ENCODE measurements at places on chromosomes 7 and 10. TPM values are rescaled to one million over a fixed set of nuclear protein-coding genes. Genes with fewer than 3 reads are reported as not detected.
A peak's percentile ranks its signal among the peaks of the same experiment; 100 is the strongest.

- H3K27ac ChIP-seq: no peak overlapping the region
- H3K4me1 ChIP-seq: peaks cover 4% of the 10 kb centered on the region
- no peaks in the 10 kb centered on the region for H3K27me3 ChIP-seq
- no peak overlapping the region for H3K4me3 ChIP-seq
These were observed 13.3 kb downstream of the GPR37 start for GRCh38 chr7:124752310-124752709.

GRCh38 chr10:47290338-47290737 lies 9.7 kb upstream of the GDF10 start:
- H3K36me3 ChIP-seq: no peaks in the 10 kb centered on the region
- DNase-seq: no peak
- H3K27ac ChIP-seq: no peak overlapping the region
- H3K4me1 ChIP-seq: no peaks in the 10 kb centered on the region
- peaks cover 42% of the 10 kb centered on the region for H3K27me3 ChIP-seq

Gene PPP2R2D
- total RNA-seq: 23.8 TPM

Gene ASB10
- not detected for total RNA-seq

- H3K27me3 ChIP-seq: peaks cover 6% of the 10 kb centered on the region
- H3K27ac ChIP-seq: no peak overlapping the region
- DNase-seq: no peak
These were observed 35.8 kb downstream of the ADRB1 start for GRCh38 chr10:114079421-114079820.

DNA sequence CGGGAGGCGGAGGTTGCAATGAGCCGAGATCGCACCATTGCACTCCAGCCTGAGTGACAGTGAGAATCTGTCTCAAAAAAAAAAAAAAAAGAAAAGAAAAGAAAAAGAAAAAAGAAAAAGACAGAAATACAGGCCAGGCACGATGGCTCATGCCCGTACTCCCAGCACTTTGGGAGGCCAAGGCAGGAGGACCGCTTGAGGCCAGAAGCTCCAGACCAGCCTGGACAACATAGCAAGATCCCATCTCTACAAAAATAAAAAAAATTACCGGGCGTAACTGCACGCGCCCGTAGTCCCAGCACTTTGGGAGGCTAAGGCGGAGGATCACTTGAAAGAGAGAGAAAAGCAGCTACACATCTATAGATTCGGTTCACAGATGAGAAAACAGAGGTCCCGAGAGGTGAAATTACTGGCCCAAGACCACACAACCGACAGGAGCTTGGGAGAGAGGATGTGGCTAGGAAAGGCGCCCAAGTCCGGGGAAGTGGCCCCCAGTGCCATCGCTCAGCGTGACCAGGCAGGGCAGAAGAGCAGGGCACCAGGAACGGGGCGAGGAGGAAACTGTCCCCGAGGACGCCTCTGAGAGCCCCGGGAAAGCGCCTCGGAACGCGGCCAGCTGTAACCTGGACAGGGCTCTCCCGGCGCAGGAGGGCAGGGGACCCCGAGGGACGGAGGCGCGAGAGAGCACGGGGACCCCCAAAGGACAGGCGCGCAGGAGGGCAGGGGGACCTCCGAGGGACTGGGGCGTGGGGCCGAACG lies 612 bp downstream of the SNX8 start:
- H3K4me3 ChIP-seq: peak overlapping the region; percentile 85
- peak overlapping the region; percentile 61 for H3K27ac ChIP-seq
- H3K4me1 ChIP-seq: peaks cover 4% of the 10 kb centered on the region
- H3K36me3 ChIP-seq: no peaks in the 10 kb centered on the region

DNA sequence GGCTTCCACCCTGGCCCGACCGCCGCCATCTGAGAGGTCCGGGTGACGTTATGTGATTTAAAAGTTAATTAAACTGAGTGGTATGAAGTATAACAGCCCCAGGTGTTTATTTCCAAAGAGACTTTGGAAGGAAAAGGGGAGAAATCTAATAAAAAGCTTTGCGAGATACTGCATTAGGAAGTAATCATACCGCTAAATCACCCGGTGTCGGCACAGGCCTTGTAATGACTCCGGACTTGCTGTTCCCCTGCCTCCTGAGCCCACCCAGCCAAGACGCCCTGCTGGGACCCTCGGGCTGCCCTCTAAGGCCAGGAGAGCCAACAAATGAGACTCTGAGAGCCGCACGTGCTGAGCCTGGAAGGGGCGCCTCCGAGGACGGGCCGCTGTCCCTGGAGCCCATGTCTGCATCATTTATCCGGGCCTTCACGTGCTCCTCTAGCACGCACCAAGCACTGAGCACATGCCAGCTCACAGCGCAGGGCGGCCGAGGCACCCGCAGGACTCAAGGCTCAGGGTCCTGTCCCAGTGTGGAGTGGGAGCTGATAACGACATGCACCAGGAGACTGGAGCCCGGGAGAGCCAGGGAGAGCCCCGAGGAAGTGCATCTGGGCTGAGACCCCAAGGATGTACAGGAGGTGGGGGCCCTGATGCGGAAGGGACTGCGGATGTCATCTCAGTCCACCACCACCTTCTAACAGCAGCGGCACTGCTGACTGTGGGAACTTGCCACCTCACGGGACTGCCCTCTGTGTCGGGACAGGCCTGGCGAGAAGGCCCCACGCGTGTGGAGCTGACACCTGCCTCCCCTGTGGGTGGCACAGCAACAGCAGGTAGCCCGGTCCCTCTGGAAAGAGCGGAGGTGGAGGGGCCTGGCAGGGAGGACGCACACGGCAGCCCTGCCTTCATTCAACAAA lies 182.7 kb downstream of the ELFN1 start:
- H3K36me3 ChIP-seq: no peaks in the 10 kb centered on the region
- no peak overlapping the region for H3K4me3 ChIP-seq
- H3K4me1 ChIP-seq: no peaks in the 10 kb centered on the region
- DNase-seq: no peak
- H3K27ac ChIP-seq: no peak overlapping the region

DNA sequence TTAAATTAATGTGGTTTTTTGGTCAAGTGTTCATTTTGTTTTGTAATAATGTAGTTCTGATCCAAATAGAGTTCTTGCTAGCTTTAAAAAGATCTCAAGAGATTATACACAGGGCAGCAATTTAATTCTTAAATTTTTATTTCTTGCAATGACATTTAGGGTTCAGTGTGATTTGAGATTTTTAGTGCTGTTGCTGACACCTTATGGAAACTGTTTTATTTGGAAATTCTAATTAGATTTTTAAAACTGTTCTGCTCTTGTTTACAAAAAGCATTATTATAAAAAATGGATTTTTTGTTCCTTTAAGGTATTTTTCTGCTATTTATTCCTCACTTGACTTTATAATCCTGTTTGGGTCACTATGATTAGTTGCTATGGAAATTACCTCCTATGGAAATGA lies 72.1 kb downstream of the RTKN2 start:
- no peaks in the 10 kb centered on the region for H3K36me3 ChIP-seq
- DNase-seq: no peak
- H3K27ac ChIP-seq: no peak overlapping the region
- no peaks in the 10 kb centered on the region for H3K4me1 ChIP-seq

Gene FBXL13
- total RNA-seq: 0.36 TPM

- no peaks in the 10 kb centered on the region for H3K36me3 ChIP-seq
- H3K4me3 ChIP-seq: no peak overlapping the region
- H3K27me3 ChIP-seq: no peaks in the 10 kb centered on the region
These were observed 298.5 kb downstream of the ELMO1 start for GRCh38 chr7:37150180-37150579.

DNA sequence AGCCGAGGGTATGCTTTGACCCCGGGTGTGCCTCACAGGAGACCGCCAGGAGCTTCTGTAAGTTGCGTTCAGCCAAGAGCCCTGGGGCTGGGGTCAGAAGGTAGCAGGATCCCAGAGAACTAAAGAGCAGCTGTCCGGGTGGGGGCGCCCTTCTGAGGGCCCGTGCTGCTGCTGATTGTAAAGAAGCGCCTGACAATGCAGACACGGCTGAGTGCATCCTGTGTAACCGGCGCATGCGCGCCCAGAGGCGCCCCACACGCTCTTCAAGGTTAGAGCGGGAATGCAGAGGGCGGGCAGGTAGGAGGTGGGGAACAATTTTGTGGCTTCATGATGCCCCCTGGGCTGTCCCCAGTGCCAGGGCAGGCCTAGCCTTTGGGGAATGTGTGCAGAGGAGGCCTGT lies 210.2 kb upstream of the CTBP2 start:
- no peaks in the 10 kb centered on the region for H3K36me3 ChIP-seq
- peaks cover 1% of the 10 kb centered on the region for H3K27me3 ChIP-seq
- H3K4me3 ChIP-seq: no peak overlapping the region
- no peaks in the 10 kb centered on the region for H3K4me1 ChIP-seq
- no peak for DNase-seq
- H3K27ac ChIP-seq: no peak overlapping the region

- no peak for DNase-seq
- H3K27me3 ChIP-seq: peaks cover 20% of the 10 kb centered on the region
- H3K4me1 ChIP-seq: peaks cover 6% of the 10 kb centered on the region
- no peak overlapping the region for H3K4me3 ChIP-seq
These were observed 50.1 kb upstream of the GDF10 start for GRCh38 chr10:47249881-47250280.

- no peak overlapping the region for H3K27ac ChIP-seq
- H3K27me3 ChIP-seq: no peaks in the 10 kb centered on the region
- DNase-seq: no peak
- no peaks in the 10 kb centered on the region for H3K36me3 ChIP-seq
- H3K4me3 ChIP-seq: no peak overlapping the region
These were observed 668.2 kb downstream of the KCNMA1 start for GRCh38 chr10:76969366-76969948.

DNA sequence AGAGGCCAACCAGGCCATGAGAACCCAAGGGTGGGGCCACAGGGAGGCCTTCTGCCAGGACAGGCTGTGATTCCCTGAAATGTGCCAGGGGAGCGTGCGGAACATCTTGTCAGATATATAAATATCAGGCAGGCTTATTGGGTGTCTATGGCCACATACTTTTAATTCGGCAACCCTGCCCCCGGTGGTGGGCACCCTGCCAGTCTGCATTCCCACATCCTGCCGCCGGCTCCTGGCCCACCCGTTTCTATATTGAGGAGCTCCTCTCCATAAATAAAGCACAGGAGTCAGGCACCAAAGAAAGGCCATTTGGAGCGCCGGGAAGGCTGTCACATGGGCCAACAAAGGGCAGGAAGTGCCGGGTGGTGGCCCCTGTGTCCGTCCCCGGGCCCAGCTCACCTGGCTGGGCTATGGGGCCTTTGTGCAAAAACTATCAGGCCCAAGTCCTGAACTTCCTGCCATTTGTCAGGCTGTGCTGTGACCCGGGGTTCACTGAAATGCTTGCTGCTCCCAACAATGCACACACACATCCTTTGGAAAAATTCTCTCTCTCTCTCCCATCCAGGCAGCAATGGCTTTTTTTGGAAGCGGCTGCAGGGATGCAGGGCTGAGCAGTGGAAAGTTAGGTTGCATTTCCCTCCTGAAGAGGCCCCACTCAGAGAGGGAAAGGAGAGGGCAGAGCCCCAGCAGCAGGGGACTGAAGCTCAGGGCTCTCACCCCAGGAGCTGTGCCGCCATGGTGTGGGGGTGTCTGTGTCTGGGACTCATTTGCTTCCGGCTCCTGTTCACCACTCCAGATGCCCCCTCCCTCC lies 25.0 kb upstream of the PODXL start:
- H3K27me3 ChIP-seq: peaks cover 3% of the 10 kb centered on the region
- H3K4me3 ChIP-seq: no peak overlapping the region
- no peaks in the 10 kb centered on the region for H3K4me1 ChIP-seq
- DNase-seq: no peak
- no peaks in the 10 kb centered on the region for H3K36me3 ChIP-seq

DNA sequence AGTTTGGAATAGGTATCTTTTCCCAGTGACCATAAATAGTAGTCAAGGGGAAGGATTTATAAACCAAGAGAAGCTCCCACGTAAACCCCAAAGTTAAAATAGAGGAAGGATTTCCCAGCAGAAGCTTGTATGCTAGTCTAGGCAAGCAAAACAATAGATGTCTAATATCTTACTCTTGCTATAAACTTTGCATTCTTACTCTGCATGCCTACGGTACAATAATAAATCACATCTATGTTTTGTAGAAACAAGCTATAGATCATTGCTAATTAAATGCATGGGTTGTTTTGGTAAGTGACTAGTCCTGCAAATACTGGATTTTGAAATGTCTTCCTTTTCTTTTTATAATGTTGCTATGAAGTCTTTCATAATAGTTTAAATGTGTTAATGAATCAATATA lies 585.5 kb downstream of the INHBA start:
- no peaks in the 10 kb centered on the region for H3K27me3 ChIP-seq
- H3K27ac ChIP-seq: no peak overlapping the region
- no peak for DNase-seq
- no peaks in the 10 kb centered on the region for H3K36me3 ChIP-seq

DNA sequence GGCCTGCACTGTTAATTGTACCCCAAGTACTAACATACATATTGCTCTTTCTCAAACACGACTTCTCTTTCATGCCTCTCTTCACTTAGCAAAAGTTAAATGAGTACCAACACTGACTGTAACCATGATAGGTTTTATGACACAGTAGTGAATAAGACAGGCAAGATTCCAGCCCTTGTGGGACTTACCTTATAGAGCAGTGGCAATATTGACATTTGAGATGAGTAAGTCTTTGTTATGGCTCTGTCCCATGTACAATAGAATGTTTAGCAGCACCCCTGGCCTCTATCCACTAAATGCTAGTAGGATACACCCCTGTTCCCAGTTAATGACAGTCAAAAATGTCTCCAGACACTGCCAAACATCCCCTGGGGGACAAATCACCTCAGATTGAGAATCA lies 11.9 kb upstream of the COL1A2 start:
- H3K36me3 ChIP-seq: no peaks in the 10 kb centered on the region
- H3K27ac ChIP-seq: no peak overlapping the region
- peaks cover 16% of the 10 kb centered on the region for H3K4me1 ChIP-seq
- H3K27me3 ChIP-seq: no peaks in the 10 kb centered on the region

Gene PAPSS2
- 58.6 TPM for total RNA-seq

DNA sequence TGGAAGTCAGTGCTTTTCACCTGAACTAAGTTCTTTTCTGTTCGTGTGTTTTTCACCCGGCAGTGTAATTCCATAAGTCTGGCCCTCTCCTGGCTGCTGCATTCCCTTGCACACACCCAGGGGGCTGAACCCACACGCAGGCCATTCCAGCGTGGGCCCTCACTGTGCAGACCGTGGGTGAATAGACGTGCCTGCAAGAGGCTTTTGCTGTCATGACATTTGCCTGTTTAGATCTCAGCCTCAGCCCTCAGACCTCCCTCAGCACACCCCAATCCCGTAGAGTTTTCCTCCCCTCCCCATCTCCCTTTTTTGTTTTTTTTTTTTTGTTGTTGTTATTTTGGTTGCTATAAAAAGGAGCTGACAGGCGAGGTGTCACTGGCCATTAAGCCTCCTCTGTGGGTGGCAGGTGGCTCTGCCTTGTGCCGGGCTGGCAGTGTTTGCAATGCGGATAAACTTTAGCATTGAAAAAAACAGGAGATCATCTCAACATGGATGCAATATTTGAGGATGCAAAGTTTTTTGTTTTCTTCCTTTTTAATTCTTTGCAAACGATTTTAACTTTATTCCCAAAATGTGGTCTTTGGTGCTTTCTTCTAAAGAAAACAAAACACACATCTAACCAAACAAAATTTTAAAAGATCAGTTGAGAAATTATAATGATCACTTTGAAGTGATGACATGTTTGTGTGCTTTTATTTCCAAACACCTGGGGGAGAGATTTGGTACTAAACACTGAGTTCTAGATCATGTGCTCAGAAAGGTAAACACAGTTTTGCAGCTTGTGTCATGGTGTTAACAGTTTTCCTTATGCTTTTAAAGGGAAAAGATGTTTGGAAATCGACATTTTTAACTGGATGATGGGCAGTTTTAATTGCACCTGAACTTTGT lies 58.8 kb downstream of the WDR37 start:
- H3K4me3 ChIP-seq: no peak overlapping the region
- H3K4me1 ChIP-seq: peaks cover 6% of the 10 kb centered on the region
- no peak overlapping the region for H3K27ac ChIP-seq
- H3K27me3 ChIP-seq: no peaks in the 10 kb centered on the region
- no peak for DNase-seq
- peaks cover 36% of the 10 kb centered on the region for H3K36me3 ChIP-seq

GRCh38 chr7:148485618-148486017 lies 104.9 kb upstream of the C7orf33 start:
- H3K27ac ChIP-seq: no peak overlapping the region
- no peaks in the 10 kb centered on the region for H3K27me3 ChIP-seq
- H3K4me1 ChIP-seq: no peaks in the 10 kb centered on the region
- no peak overlapping the region for H3K4me3 ChIP-seq
- no peak for DNase-seq
